ENCODE measurements at places on chromosomes 7 and 10.

GRCh38 chr7:102191556-102192379 lies 94.9 kb upstream of the SH2B2 start:
- no peak for DNase-seq

- DNase-seq, result no peak
Observed at GRCh38 chr7:54112567-54112966, 429.6 kb upstream of the VSTM2A start.

GRCh38 chr7:152709287-152710152 lies 33.6 kb upstream of the XRCC2 start:
- no peak for DNase-seq

DNA sequence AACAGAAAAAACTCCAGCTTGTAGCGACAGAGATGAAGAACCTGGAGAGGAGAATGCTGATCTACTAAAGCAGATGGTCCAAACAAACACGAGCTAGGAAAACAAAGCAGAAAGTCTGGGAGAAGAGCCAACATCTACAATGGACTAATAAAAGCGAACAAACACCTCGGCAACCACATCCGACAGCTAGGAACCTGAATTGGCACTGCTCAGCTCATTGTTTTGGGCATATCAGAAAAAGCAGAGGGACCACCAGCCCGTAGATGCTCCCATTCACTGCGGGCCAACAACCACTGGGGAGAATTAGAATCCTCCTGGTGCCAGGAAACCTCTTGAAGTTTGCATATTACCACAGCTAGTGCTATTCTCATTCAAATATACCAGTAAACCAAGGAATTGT lies 204.7 kb downstream of the NXPH1 start:
- peak; percentile 99 for DNase-seq

- DNase-seq, result no peak
Observed at GRCh38 chr10:107031931-107032699, 132.4 kb downstream of the SORCS1 start.

DNA sequence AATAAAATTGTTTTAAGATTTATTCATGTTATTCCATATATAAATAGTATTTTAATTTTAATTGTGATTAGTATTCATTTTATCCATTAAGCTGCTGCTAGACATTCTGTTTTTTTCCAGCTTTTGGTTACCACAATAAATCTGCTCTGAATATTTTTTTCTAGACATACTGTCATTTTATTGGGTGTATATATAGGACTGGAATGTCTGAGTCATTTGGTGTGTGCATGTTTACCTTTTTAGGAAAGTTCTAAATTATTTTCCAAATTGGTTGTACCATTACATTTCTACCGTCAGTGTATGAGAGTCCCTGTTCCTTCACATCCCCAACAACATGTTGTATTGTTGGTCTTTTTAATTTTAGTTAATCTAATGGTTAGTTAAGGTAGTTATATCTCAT lies 1138.1 kb downstream of the REEP3 start:
- DNase-seq, result no peak

DNA sequence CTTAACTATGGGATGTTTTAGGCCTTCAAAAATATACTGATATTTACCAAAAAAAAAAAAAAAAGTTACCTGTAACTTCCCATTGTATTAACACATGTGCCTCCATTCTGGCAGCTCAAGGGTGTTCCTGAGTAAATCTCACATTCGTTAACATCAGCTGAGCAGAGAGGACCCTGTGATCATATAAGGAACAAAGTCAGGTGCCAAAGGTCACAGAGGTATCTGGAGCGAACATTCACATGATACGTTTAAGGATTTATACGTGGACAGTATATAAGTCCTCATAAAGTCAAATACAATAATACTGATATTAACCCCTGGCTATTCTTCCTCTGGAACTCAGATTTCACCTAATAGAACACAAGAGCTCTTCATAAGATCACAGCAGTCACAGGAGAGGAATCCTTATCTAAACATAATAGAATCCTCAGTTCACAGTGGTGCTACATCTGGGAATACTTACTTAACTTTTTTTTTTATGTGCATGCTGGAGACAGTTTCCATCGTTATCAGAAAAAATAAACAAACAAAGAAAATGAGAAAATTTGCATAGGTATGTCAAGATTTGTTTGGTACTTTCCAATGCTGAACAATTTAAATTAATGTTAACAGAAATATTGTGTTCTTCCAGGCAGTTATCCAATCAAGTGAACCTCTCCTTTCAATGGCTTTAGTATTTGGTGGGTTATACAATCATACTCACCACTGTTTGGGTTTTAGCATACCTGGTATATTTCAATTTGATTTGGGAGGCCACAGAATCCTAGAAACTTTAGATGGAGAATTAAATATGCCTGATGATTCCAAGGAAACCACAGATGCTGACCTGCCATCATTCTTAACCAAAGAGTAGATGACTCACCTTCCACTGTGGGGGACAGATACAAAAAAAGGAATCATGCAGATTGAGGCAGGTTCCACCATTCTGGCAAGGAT lies 6.6 kb downstream of the CUBN start:
- DNase-seq, result no peak

DNA sequence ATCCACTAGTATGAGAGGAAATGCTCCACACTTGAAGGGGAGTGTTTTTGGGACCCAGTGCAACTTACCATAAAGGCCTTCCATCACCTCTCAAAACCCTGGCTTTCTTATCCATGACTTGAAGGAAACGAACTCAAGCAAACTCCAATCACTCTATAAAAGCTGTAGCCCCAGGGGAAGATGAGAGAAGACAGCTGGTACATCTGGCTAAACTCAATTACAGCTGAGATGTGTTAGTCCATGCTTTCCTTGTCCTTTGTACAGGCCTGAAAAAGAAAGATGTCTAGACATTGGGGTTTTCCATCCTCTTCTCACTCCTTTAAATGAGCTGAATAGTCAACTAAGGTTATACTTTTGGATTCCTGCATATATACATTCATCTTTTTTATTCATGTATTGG lies 89.5 kb upstream of the ANKRD30A start:
- DNase-seq, result no peak

- no peak for DNase-seq
Observed at GRCh38 chr7:75534727-75535307, 42.7 kb downstream of the SPDYE5 start.

- DNase-seq, result no peak
Observed at GRCh38 chr7:47362984-47363383, 218.9 kb downstream of the TNS3 start.

DNA sequence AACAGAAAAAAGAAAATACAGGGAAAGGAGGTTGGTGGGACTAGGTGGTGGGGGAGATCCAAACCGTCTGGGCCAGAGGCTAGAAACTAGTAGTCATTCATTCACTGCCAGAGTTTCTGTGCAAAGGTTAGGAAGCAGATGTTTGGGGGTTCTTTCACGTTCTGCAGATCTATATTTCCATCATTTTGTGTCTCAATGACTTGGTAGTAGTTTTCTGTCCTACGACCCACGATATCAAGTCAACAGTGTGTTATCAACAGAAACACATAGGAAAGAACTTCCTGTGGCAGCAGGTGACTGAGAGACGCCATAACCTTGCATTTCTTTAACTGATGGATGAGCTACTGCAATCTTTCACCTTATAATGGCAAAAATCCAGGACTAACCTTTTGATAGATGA lies 1.8 kb downstream of the CEP55 start:
- DNase-seq, result no peak

- no peak for DNase-seq
Observed at GRCh38 chr7:36852017-36852416, 127.7 kb upstream of the AOAH start.

DNA sequence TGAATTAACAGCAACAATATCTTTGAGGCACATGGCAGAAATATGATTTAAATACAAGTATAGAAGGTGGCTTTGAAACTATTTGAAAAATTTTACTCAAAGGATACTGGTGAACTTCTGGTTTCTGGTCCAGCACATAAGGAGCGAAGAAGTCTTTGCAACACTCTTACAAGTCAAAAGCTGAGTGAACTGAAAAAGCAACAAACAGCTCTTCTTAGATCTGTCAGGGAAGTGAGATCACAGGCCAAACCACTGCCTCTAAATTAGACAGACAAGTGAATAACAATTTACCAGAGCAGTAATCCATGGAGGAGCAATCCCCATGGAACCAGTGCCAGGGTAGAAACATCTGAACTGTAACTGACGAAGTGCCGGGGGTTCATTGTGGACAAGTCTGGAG lies 9.6 kb upstream of the VWC2 start:
- no peak for DNase-seq

GRCh38 chr10:7311218-7311849 lies 99.5 kb downstream of the SFMBT2 start:
- no peak for DNase-seq

DNA sequence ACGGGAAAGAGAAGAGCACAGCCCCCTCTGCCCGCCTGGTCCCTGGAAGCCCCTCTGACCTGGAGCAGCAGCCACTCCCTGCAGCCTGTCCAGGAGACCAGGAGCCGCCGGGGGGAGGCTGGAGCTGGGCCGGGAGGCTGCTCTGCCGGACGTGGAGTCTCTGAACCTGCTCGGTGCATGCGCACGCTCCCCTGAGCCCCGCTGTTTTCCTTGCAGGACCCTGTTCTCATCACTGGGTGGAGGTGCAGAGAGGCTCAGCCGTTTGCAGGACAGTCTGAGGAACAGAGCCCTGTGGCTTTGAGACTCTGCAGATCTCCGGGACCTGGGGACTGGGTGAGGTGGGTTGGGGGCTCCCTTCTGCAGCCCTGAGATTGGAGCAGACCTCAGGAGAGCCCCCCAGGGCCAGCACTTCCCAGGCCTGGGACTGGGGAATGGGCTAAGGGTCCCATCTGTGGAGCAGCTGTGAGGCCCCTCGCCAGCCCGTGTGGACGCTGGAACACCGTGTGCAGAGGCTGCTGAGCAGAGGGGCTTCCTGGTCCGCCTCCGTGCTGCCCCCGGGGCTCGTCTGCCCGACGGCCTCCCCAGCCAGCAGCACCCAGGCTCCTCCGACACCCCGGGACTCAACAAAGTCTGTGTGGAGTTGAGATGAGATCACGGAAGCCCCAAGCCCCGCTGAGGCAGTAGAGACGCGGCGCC lies 48.5 kb upstream of the ADGRA1 start:
- DNase-seq, result no peak

GRCh38 chr10:124267911-124268549 lies 150.7 kb downstream of the OAT start:
- DNase-seq, result no peak

- no peak for DNase-seq
Observed at GRCh38 chr10:47444047-47444446, 39.9 kb downstream of the ANXA8 start.

GRCh38 chr10:4066581-4067390 lies 281.8 kb upstream of the KLF6 start:
- no peak for DNase-seq

- no peak for DNase-seq
Observed at GRCh38 chr7:110675383-110676103, 415.4 kb upstream of the LRRN3 start.

- peak; percentile 67 for DNase-seq
Observed at GRCh38 chr7:78018641-78019446, 220.3 kb downstream of the PHTF2 start.

DNA sequence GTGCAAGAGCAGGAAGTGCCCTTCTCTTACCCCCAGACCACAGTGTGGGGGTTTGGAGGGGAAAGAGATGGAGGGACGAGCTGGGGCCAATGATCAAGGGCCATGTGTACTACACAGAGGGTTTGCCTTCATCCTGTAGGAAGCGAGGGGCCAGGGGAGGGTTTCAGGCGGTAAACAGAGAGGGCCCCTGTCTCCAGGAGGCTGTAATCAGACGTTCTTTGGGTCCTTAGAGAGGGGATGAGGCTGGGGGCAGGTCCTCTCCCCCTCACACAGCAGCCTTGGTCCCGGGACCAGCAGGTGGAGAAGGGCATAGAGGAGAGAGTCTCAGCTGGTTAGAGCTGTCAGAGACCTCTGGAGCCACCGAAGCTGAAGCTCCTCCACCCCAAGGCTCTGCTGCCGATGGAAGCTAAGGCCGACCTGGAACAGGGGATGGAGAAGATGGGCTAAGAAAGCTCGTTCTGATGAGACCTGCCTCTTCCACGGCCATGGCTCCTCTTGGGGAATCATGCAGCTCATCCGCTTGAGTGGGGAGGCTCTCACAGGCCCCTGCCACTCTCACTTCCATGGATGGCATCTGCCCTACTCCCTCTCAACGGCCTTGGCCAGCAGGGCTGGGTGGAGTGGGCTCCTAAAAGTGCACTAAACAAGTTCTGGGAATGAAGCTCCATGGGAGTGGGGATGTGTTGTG lies 3.5 kb downstream of the LOXL4 start:
- DNase-seq, result no peak

DNA sequence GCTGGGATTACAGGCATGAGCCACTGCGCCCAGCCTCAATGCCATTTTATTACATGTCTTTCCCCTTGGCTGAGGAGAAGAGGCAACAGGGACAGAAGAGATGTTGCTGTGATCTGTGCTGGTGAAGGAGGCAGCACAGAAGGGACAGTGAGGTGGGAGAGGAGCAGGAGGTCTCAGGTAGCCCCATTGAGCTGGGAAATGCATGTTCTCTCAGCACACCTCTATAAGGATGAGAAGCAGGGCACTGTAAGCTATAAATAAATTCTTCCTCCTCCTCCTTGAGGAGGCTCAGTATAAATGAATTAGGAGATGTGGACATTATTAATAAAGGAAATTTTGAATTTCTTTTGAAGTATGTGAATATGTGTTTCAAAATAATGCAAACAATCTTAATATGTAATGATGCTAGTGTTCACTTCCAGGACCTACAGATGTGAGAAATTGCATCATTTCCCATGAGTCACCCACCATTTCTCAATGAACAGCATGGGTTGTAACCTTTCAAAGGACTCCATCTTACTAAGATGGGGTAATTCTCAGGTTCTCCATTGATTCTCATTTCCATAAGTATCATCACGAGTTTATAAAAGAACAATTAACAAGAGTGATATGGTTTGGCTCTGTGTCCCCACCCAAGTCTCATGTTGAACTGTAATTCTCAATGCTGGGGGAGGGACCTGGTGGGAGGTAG lies 88.9 kb upstream of the ODAD2 start:
- DNase-seq, result no peak

DNA sequence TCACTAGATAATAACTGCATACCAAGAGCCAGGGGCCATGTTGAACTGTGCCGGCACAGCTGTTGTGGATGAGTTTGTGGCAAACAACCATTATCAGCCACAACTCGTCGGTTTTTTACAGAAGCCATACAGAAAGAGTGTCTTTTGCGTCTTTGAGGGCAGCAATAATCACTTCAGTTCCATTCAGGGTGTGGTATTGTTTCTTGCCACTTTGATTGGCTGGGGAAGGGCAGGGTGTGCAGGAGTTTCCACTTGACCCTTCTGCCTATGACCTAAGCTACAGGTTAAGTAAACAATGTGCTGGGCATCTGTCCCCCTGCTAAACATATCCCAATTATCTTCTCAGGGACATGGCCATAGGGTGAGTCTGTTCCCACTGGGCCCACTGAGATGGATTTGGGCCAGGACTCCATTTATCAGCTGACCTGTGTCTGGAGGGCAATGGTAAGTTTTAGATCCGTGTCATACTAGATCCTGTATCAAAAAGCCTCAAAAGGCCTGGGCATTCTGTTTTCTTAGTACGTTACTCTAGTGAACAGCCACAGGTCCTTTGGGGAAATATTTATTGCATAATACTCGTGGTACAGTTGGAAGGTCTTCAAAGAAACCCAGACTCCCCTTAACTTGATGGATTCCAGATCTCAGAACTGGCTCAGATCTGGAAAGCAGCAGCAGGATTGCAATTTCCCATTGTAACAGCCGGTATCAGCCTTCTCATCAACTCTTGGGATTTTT lies 15.9 kb downstream of the ZNF3 start:
- DNase-seq, result no peak

GRCh38 chr10:99630433-99630832 lies 10.2 kb upstream of the SLC25A28 start:
- no peak for DNase-seq

All from NCI-H2029 treated with DMSO at 0.1 percent for 48 hours (cell line).